ENCODE measurements at places on chromosomes 1 and 21. TPM values are rescaled to one million over a fixed set of nuclear protein-coding genes. Genes with fewer than 3 reads are reported as not detected.

GRCh38 chr1:77385551-77385950 lies 103.7 kb downstream of the AK5 start:
- no peak overlapping the region for H3K4me3 ChIP-seq
- H3K36me3 ChIP-seq = no peaks in the 10 kb centered on the region
- DNase-seq = no peak
- H3K27ac ChIP-seq = no peak overlapping the region
- no peaks in the 10 kb centered on the region for H3K4me1 ChIP-seq

DNA sequence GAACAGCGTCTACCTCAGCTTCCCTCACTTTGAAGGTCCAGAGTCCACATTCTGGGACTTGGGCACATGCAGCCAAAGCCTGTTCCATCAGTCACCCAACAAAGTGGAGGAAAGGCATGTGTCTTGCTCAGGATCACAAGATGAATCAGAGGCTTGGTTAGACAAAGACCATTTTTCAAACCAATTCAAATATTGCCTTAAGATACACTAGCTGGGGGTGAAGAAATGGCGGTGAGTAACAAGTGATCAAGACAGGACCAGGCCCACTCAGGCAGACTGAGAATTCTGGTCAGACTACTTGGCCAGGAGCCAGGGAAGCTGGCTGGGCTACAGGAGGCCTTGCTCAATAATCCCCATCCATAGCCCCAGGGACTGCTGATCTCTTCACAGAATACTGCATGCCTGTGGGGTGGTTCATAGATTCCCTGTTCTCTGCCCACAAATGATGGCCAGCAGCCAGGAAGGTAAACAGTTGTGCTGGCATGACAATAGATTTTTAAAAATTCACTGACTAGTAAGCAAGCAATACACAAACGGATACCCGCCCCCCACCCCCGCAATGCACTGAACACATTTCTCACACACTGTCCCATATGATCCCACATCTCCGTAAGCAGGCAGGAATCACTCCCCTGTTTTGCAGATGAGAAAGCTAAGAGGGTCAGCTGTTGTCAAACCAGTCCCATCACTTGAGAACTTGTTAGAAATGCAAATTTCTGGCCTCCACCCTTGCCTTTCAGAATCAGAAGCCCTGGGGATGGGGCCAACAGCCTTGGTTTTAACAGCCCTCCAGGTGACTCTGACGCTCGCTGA lies 27.2 kb downstream of the ERI3 start:
- H3K36me3 ChIP-seq = no peaks in the 10 kb centered on the region
- H3K27ac ChIP-seq = no peak overlapping the region
- no peak overlapping the region for H3K4me3 ChIP-seq
- peaks cover 6% of the 10 kb centered on the region for H3K4me1 ChIP-seq

GRCh38 chr1:203521074-203521794 lies 27.3 kb downstream of the OPTC start:
- H3K4me1 ChIP-seq = peaks cover 12% of the 10 kb centered on the region
- DNase-seq = no peak
- H3K36me3 ChIP-seq = no peaks in the 10 kb centered on the region
- no peaks in the 10 kb centered on the region for H3K27me3 ChIP-seq
- no peak overlapping the region for H3K27ac ChIP-seq
- no peak overlapping the region for H3K4me3 ChIP-seq

The CFHR5 gene
- not detected for total RNA-seq

The RNU1-4 gene
- total RNA-seq = under 0.01 TPM
